ENCODE measurements at places on chromosomes 4 and X. TPM values are rescaled to one million over a fixed set of nuclear protein-coding genes. Genes with fewer than 3 reads are reported as not detected.

GRCh38 chrX:71917621-71918343 lies 7.1 kb downstream of the NHSL2 start:
- peak; percentile 52 for DNase-seq

DNA sequence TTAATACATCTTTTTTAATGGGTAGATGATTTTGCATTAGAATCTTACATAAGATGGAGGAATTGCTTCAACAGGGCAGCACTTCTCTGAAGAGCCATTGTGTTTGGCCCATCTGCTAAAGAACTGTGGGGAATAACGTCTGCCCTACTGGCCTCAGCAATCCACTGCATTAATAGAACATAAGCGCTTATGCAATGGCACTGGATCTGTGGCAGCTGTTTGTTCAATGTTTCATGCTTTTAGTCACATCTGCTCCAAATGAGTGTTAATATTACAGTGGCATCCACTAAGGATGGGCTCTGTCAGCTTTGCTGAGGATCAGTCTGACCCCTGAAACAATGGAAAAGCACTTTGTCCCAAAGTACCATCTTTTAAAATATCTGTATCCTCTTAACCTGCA lies 279.0 kb upstream of the GK2 start:
- no peak for DNase-seq

Gene RTL9
- 0.03 TPM for polyA plus RNA-seq

Gene CHST7
- 1.7 TPM for polyA plus RNA-seq

DNA sequence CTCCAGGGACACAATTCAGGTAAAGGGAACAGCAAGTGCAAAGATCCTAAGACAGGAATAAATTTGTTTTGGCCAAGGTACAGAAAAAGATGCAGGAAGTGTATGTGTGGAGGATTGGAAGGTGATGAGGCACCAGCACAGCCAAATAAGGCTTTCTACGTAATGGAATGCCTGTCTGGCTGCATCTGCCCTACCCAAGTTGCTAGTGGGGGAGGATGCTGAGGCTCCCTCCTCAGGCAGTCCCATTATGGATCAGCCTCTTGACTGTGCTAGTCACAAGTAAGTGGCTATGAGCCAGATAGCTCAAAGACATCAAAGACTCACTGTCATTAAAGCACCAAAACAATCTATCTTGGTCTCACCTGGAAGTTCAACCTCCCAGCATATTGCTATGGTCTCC lies 300.9 kb upstream of the FAT4 start:
- peak; percentile 71 for DNase-seq

GRCh38 chr4:7204656-7205387 lies 12.5 kb downstream of the SORCS2 start:
- no peak for DNase-seq

Gene RAB41
- polyA plus RNA-seq = not detected

- no peak for DNase-seq
Observed at GRCh38 chrX:131288738-131289511, at the start of gene IGSF1. TSS of gene IGSF1 (minus strand) at chrX:131289306. CDS start at chrX:131286674, 2,632 bp downstream.

Gene ATOH1
- not detected for polyA plus RNA-seq

- no peak for DNase-seq
Observed at GRCh38 chr4:96354036-96354712, 514.3 kb downstream of the PDHA2 start.

Gene SERTM2
- not detected for polyA plus RNA-seq

GRCh38 chr4:23922541-23923111 lies 32.8 kb upstream of the PPARGC1A start:
- no peak for DNase-seq

Gene PABPC1L2A
- not detected for polyA plus RNA-seq

GRCh38 chr4:77006753-77007353 lies 57.3 kb downstream of the SEPTIN11 start:
- DNase-seq = no peak

Gene GABRQ
- polyA plus RNA-seq = not detected

Gene EFHC2
- 0.18 TPM for polyA plus RNA-seq

Gene SMR3B
- polyA plus RNA-seq = not detected

GRCh38 chr4:173536808-173537429 lies 6.9 kb upstream of the HAND2 start:
- no peak for DNase-seq

Gene EPHA5
- not detected for polyA plus RNA-seq

DNA sequence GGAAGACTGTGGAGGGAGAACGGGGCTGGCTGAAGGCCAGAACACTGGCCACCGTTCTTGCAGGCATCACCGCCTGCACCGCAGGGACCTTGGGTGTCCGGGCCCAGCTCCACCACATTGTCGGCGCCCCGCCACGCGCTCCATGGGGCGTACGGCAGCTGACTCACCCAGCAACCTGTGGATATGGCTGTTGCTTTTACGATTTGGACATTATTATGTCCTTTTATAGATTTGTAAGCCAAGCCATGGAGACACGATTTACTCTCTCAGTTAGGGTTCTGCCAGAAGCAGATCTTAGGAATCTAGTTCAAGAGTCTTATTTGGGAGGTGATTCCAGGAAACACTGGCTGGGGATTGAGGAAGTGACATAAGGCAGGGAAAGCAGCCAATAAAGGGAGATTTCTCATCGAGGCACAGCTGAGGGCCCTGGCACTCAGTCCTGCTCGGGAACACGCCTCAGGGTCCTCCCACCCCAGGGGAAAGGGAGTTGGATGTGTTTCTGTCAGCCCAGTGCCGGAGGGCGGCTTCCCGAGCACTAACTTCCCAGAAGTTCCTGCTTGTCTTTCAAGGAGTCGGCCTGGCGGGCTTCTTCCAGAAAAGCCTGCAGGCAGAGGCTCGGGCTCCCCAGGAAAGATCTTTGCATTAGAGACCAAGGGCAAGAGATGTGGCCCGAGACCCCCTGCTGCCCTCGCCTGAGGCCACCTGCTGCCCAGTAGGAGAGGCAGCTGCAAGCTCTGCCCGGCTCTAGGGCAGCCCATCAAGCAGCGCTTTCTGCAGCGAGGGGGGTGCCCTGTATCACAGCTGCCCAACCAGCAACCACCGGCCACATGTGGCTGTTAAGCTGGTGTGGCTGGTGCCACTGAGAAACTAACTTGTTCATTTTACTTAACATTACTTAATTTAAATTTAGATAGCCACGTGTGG lies 52.9 kb downstream of the CRMP1 start:
- DNase-seq = no peak

DNA sequence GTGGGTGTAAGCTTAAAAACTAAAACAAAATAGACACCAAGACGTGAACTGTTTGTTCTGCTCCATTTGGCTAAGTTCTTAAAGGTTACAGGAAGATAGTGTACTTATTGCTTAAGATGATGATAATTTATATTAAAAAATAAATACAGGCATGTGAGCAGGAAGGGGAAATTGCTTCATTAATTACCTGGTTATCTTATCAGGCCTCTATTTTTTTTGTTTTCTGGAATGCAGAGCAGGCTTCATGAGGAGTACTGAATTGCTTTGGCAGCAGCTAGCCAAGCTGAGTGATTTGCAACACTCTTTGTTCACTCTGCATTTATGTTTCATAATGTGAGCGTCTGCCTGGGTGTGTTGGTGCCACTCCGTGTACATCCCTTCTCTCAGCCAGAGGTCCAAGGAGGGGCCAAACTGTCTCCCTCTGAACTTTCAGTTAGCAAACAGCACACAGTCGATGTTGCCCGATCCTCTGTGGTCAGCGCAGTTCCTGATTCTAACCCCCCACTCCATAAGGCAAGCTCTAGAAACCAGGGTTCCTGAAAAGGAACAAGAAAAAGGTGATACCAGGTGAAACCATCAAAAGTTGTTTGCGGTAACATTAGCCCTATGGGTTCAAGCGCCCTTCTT lies 348.2 kb downstream of the SPRY1 start:
- no peak for DNase-seq

GRCh38 chr4:2511645-2512131 lies 24.8 kb upstream of the FAM193A start:
- no peak for DNase-seq

Gene SPON2
- 0.12 TPM for polyA plus RNA-seq

Gene TDO2
- polyA plus RNA-seq = not detected

Gene PNMA6A
- polyA plus RNA-seq = 0.64 TPM

DNA sequence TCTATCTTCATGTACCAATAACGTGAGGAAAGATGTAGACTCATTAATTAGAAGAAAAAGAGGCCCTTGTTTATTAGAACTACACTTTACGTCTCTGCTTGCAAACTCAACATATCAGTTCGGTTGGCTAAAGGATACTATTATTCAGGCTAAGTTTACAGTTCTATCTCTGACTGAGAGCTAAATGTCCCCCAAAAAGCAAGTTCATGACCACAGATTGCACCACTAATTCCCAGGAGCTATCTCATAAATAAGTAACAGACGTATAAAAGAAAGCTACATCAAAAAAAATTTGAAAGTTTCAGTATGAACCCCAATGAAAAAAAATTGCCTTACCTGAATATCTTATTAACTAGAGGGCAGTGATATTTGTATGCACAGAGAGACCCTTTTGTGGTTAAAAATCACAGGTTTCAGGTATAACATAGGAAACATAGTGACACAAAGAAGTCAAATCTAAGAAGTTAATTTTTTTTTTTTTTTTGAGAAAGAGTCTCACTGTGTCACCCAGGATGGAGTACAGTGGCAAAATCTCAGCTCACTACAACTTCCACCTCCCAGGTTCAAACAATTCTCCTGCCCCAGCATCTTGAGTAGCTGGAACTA lies 128.9 kb downstream of the MAB21L2 start:
- DNase-seq = no peak

GRCh38 chr4:127732623-127733328 lies 2.6 kb downstream of the SLC25A31 start:
- no peak for DNase-seq

GRCh38 chr4:120622601-120623000 lies 299.9 kb downstream of the PRDM5 start:
- DNase-seq = no peak

Gene USP46
- polyA plus RNA-seq = 4.4 TPM

GRCh38 chrX:129629837-129630236 lies 24.9 kb downstream of the APLN start:
- no peak for DNase-seq

- no peak for DNase-seq
Observed at GRCh38 chr4:161829591-161829990, 334.2 kb downstream of the FSTL5 start.

Gene PHKA1
- 3.7 TPM for polyA plus RNA-seq

DNA sequence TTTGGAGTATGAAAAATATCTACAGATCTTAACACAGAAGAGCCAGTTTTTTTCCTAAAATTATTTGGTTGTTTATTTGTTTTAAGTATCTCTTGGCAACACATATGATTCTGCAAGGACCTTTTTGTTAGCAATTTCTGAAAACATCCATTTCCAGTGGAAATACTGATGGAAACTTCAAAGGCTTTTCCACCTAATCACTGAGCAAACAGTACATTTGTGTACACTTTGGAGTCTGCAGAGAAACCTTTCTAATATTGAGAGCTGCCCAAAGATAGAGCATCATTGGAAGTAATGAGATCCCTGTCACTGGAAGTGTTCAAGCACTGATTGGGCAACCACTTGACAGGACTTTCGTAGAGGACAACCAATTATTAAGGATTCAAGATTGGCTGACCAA lies 69.7 kb upstream of the TFDP3 start:
- DNase-seq = no peak

Gene MGAT4D
- not detected for polyA plus RNA-seq

Gene FRMPD4
- 0.02 TPM for polyA plus RNA-seq

GRCh38 chr4:94371290-94371689 lies 28.7 kb upstream of the HPGDS start:
- no peak for DNase-seq

DNA sequence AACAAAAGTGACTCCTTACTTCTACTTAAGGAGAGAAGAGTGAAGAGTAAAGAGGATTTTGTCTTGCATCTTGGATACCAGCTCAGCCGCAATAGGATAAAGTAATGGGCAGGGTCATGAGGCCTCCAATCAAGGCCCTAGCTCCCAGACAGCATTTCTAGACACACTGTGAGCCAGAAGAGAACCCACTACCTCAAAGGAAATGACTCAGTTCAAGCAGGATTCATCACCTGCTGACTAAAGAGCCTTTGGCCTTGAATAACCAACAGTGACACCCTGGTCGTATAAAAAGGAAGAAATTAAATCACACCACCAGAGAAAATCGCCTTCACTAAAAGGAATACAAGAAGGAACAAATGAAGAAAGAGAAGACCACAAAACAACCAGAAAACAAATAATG lies 416.1 kb downstream of the PCDH18 start:
- peak; percentile 5 for DNase-seq

Gene SUPT20HL1
- polyA plus RNA-seq = not detected

Gene GUCY1B1
- polyA plus RNA-seq = 0.06 TPM

Gene HDX
- polyA plus RNA-seq = 1.1 TPM

DNA sequence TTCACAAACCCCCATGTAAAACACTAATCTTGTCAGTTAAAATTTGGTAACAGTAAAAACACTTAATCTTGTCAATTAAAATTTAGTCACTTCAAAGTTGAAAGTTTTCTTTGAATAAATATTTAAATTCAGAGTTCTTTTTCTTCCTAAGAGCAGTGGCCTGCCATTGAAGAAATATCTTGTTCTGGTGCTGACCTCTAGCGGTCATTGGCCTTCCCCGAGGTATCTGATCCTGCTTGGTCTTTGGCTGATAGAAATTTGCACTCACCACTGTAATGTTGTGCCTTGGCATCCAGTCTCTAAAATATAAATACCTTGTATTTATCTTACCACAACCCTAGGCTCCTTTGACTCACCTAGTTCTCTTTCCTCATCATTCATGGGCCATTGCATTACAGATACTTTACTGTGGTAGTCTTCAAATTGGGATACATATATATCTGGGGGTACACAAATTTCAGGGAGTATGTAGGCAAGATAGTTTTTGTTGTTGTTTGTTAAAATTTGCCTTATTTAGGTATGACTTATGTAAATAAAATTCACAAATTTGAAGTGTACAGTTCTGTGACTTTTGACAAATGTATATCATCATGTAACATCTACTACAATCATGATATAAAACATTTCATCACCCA lies 6.7 kb upstream of the ART3 start:
- peak; percentile 53 for DNase-seq

DNA sequence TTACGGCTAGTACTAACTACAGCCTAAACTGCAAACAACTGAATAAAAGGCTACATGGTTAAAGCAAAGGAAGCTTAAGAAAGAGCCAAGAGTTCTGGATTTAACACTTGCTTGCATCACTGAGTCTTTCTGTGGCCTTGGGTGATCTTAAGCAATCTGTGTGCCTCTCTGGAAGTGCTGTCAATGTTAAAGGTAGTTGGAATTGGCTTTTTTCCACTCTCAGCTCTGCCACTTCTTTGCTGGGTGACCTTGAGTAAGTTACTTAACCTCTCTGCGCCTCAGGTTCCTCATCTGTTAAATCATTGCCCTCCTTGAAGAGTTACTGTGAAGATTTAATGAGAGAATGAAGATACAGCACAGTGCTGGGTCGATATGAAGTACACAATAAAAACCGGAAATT lies 15.7 kb downstream of the SLC2A9 start:
- no peak for DNase-seq

- DNase-seq = no peak
Observed at GRCh38 chr4:147837435-147837834, 105.5 kb downstream of the ARHGAP10 start.
